Heart left ventricle (tissue), 16 donors: ENCODE measurements at places on chromosomes 4 and X. TPM values are rescaled to one million over a fixed set of nuclear protein-coding genes. Genes with fewer than 3 reads are reported as not detected.

WAS gene
- 3.0 TPM for total RNA-seq

IBSP gene
- total RNA-seq = not detected

TCEAL7 gene
- 5.8 TPM for total RNA-seq

CSAG2 gene
- not detected for total RNA-seq

UGT8 gene
- 0.12 TPM for total RNA-seq

TMEM150C gene
- total RNA-seq = 12.6 TPM

GRCh38 chrX:20147561-20147960, 5.9 kb upstream of the EIF1AX start:
- no peaks in the 10 kb centered on the region for H3K4me1 ChIP-seq
- H3K4me3 ChIP-seq = no peak overlapping the region
- no peak overlapping the region for H3K27ac ChIP-seq
- DNase-seq = no peak

- peaks cover 24% of the 10 kb centered on the region for H3K4me1 ChIP-seq
- no peaks in the 10 kb centered on the region for H3K27me3 ChIP-seq
Measured at GRCh38 chr4:162347156-162347841, 183.5 kb upstream of the FSTL5 start.

DNA sequence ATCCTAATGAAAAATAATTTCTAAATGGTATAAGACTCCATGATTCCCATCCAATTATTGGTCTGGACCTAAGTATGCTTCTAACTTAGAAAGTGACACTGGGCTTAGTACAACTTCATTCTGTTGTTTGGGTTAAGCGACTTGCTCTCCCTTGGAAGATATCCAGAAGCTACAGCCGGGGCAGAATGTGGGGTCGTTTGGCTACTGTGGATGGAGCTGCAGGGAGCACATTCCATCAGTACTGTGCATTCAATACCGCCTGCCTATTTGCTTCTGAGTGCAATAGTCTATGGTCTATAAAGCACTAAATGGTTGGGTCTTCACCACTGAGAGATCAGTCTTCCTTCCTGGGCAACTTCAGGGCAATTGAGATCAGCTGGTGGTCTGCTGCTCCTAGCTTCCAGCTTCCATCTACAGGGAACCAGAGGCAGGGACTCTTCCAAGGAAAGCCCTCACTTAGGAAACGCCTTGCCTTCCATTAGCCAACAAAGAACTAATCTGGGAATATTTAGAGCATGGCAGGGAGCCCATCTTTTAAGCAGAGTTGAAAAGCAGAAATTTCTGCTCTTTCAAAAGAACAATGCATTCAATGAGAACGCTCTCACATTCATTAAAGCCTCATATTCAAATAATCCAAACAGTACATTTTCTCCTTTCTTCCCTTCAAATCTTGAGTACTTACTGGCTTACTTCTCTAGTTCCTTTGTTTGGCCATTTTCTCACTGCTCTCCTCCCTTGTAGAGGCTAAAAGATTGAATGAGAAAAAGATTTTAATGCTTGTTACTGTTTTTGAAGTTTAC, 1049.9 kb upstream of the TENM3 start:
- H3K27me3 ChIP-seq = no peaks in the 10 kb centered on the region
- no peaks in the 10 kb centered on the region for H3K4me1 ChIP-seq
- no peaks in the 10 kb centered on the region for H3K36me3 ChIP-seq
- H3K4me3 ChIP-seq = no peak overlapping the region
- no peak for DNase-seq
- H3K27ac ChIP-seq = no peak overlapping the region

- H3K4me3 ChIP-seq = no peak overlapping the region
- H3K27me3 ChIP-seq = no peaks in the 10 kb centered on the region
- no peaks in the 10 kb centered on the region for H3K4me1 ChIP-seq
- no peak overlapping the region for H3K27ac ChIP-seq
- DNase-seq = no peak
Measured at GRCh38 chr4:125677665-125678307, 363.0 kb downstream of the FAT4 start.

GRCh38 chr4:1771555-1772305, 21.4 kb upstream of the FGFR3 start:
- no peak overlapping the region for H3K27ac ChIP-seq
- H3K4me1 ChIP-seq = no peaks in the 10 kb centered on the region
- H3K27me3 ChIP-seq = no peaks in the 10 kb centered on the region
- H3K4me3 ChIP-seq = no peak overlapping the region
- DNase-seq = no peak

DNA sequence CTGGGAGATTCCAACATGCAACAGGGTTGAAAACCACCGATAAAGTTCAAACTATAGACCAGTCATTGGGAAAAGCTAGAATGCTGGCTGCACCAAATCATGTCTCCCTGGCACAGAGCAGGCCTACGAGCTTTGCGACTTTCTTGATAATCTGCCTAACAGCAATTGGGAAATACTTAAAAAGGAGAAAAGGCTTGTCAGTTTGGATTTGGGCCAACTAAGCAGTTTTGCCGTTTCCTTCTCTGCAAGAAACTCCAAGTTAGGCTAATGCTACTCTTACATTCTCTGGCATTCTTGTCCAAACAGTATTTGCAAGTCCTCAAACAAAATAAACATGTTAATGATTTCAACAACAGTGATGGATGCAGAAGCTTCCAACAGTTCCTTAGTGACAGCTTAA, 87.9 kb downstream of the PDK3 start:
- no peaks in the 10 kb centered on the region for H3K4me1 ChIP-seq
- no peak overlapping the region for H3K27ac ChIP-seq
- H3K27me3 ChIP-seq = no peaks in the 10 kb centered on the region
- no peak overlapping the region for H3K4me3 ChIP-seq
- no peaks in the 10 kb centered on the region for H3K36me3 ChIP-seq

DNA sequence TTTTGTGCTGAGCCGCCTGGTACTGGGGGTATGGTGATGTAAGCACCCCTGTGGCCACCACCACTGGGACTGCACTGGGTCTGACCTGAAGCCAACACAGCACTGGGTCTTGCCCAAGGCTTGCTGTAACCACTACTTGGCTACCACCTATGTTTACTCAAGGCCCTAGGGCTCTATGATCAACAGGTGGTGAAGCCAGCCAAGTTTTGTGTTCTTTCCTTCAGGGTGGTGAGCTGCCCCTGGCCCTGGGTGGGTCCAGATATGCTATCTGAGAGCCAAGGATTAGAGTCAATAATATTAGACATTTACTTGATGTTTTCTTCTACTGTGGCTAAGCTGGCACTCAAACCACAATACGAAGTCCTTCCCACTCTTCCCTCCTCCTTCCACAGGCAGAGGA, 55.1 kb upstream of the PAGE4 start:
- no peak overlapping the region for H3K27ac ChIP-seq
- no peaks in the 10 kb centered on the region for H3K27me3 ChIP-seq
- no peaks in the 10 kb centered on the region for H3K4me1 ChIP-seq
- no peak overlapping the region for H3K4me3 ChIP-seq
- H3K36me3 ChIP-seq = no peaks in the 10 kb centered on the region

GRCh38 chr4:175431694-175432093, 380.4 kb downstream of the GPM6A start:
- no peak overlapping the region for H3K27ac ChIP-seq
- H3K4me3 ChIP-seq = no peak overlapping the region
- DNase-seq = no peak
- H3K36me3 ChIP-seq = no peaks in the 10 kb centered on the region
- H3K4me1 ChIP-seq = no peaks in the 10 kb centered on the region

- no peak overlapping the region for H3K27ac ChIP-seq
- no peak overlapping the region for H3K4me3 ChIP-seq
- peaks cover 14% of the 10 kb centered on the region for H3K4me1 ChIP-seq
- no peaks in the 10 kb centered on the region for H3K27me3 ChIP-seq
Measured at GRCh38 chr4:85555206-85555605, 80.3 kb downstream of the ARHGAP24 start.

DNA sequence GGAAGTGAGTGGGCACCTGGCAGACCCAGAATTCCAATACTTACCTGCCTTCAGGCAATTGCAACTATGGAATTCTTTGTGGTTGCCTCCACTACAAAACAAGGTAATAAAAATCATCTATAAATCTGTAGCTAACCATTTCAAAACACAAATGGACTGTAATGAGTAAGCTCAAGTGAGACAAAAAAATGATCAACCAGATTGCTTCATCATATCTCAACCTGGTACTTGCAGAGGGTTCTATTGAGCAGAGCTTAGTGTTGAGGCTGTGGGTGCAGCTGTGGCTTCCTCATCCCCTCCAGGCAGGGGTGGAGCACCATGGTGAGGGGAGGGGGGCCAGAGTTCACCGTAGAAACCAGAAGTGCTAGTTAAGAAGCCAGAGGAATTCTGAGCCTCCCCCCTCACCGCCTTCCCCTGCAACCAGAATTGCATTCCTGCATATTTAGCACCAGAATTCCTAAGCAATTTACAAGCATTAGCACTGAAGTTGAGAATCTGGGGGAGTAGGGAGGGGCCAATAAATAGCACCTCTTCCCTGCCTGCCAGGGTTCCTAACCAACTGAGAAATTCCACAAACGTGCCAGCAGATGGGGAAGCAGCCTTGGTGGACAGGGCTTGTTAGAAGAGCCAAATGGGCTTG, 11.5 kb downstream of the CTAG1A start:
- no peak overlapping the region for H3K27ac ChIP-seq
- H3K4me1 ChIP-seq = no peaks in the 10 kb centered on the region
- DNase-seq = no peak
- H3K4me3 ChIP-seq = no peak overlapping the region
- H3K36me3 ChIP-seq = no peaks in the 10 kb centered on the region

DNA sequence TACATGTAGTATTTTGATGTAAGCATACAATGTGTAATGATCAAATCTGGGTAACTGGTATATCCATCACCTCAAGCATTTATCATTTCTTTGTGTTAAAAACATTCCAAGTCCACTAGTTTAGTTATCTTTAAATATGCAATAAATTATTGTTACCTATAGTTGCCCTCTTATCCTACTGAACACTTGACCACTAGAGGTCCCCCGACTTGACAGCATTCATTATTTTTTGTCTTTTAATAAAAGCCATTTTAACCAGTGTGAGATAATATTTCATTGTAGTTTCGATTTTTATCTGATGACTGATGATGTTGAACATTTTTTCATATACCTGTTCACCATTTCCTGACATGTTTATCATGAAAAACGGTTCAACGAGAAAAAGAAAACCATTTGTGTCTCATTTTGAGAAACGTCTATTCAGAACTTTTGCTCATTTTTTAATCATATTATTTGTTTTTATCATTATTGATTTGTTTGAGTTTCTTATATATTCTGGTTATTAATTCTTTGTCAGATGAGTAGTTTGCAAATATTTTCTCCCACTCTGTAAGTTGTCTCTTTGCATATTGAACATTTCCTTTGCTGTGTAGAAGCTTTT, 199.0 kb upstream of the CXXC4 start:
- no peaks in the 10 kb centered on the region for H3K4me1 ChIP-seq
- no peak overlapping the region for H3K4me3 ChIP-seq
- no peaks in the 10 kb centered on the region for H3K36me3 ChIP-seq
- H3K27ac ChIP-seq = no peak overlapping the region

- no peaks in the 10 kb centered on the region for H3K27me3 ChIP-seq
- no peak overlapping the region for H3K4me3 ChIP-seq
- H3K27ac ChIP-seq = no peak overlapping the region
- no peaks in the 10 kb centered on the region for H3K36me3 ChIP-seq
- peaks cover 2% of the 10 kb centered on the region for H3K4me1 ChIP-seq
Measured at GRCh38 chr4:15294832-15295231, 133.0 kb upstream of the C1QTNF7 start.

DNA sequence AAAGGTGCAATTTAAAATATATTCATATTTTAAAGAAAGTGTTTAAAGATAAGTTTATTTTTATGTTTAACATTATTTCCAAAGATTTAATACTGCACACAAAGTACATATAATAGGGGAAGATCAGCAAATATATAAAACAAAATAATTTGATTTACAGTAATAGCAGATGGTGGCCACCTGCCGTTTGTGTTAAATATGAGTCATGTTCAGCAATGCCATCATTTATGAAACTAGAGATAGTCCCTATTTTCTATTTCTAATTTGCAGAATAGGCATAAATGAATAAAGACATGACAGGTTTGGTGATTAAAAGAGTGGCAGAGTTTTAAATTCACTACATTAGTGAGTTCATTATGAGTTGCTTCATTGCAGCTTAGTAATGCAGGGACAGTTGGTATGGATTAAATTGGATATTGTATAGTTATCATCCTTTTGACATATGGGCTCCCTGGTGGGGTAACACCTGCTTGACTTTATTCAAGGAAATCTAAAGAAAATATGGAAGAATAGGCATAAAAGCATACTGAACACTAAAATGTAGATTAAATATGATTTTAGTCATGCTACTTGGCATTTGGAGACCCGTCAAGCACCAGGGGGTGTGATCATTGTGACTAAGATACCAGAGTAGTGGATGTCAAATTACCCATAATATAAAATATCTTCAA, 78.8 kb upstream of the BANK1 start:
- H3K27ac ChIP-seq = no peak overlapping the region
- DNase-seq = no peak
- H3K4me3 ChIP-seq = no peak overlapping the region
- H3K36me3 ChIP-seq = no peaks in the 10 kb centered on the region
- H3K27me3 ChIP-seq = no peaks in the 10 kb centered on the region

- H3K36me3 ChIP-seq = no peaks in the 10 kb centered on the region
- peak; percentile 25 for DNase-seq
- H3K4me3 ChIP-seq = peak overlapping the region; percentile 71
- H3K27ac ChIP-seq = no peak overlapping the region
- H3K27me3 ChIP-seq = peaks cover 22% of the 10 kb centered on the region
- peaks cover 24% of the 10 kb centered on the region for H3K4me1 ChIP-seq
Measured at GRCh38 chr4:152936446-152937335, 568 bp downstream of the FHDC1 start.
